ENCODE measurements at places on chromosomes 13 and 19.

DNA sequence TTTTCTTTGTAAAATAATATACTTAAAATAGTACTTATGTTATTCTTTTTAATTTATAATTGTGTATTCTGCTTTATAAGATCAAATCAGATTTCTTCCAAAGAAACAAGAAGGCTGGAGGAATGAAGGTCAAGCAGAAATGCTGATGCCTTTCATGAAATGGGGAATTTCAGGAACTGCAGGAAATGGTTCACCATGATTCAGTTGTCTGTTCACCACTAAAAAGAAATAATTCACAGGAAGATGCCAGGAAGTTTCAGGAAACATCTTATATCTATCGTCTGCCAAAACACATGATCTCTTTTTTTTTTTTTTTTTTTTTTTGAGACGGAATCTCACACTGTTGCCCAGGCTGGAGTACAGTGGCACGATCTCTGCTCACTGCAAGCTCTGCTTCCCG lies 15.7 kb upstream of the SCEL start:
- DNase-seq = no peak

DNA sequence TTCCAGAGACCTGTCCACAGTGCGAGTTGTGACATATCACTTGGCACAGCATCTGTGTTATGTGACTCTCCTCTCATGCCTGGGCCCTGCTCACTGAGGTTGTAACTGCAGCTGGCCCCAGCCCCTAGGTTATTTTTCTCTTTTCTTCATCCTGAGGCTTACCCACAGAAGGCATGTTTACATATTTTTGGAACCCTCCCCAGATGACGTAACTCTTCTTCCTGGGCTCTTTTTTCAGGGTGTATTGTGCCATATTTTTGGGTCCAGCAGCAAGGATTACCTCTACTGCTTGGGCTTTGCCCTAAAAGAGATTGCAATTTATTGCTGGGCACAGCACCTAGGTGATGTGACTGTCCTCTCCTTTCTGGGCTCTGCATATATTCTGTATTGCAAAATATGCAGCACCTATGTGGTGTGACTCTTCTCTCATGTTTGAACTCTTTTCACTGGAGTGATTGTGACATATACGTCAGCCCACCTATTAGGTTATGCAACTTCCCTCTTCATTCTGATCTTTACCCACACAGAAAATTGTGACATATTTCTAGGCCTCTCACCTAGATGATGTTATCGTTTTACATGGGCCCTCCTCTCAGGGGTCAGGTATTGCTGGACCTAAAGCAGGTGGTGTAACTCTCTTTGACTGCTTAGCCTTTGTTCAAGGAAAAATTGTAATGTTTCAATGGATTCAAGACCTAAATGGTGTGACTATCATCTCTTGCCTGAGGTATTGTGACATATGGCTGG lies 64.5 kb upstream of the ZNF724 start:
- DNase-seq = no peak

GRCh38 chr13:50401049-50401505 lies 385.8 kb downstream of the KCNRG start:
- no peak for DNase-seq

- DNase-seq = no peak
Observed at GRCh38 chr13:112246731-112247470, 129.3 kb upstream of the SPACA7 start.

GRCh38 chr13:23323946-23324709 lies 109.4 kb downstream of the SACS start:
- no peak for DNase-seq

DNA sequence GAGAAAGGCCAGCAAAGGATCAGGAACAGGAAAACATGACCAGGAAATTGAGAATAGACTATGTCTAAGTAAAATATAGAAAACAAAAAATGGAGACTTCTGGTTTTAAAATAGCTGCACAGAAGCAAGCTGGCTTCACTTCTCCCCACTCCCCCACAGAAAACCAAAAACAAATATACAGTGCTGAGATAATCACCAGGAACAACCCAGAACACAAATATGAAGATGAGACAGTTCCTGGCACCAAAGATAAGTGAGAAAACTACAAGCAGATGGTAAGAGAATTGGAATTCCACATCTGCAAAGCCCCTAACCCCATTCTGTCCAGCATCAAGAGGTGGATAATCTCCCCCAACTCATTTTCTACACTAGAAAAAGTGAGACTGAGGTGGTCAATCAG lies 397.7 kb downstream of the SUCLA2 start:
- DNase-seq = no peak

- DNase-seq = no peak
Observed at GRCh38 chr13:112622375-112622774, 34.4 kb upstream of the TUBGCP3 start.

DNA sequence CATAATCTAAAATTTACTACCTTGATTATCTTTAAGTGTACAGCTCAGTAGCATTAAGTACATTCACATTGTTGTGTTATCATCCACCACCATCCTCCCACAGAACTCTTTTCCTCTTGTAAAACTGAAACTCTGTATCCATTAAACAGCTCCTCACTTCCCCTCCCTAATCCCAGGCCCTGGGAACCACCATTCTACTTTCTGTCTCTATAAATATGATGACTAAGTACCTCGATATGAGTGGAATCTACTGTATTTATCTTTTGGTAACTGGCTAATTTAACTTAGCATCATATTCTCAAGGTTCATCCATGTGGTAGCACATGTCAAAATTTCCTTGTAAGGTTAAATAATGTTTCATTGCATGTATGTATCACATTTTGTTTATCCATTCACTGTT lies 49.0 kb upstream of the POMP start:
- no peak for DNase-seq

GRCh38 chr19:51466723-51467122 lies 8.5 kb upstream of the SIGLEC8 start:
- DNase-seq = no peak

DNA sequence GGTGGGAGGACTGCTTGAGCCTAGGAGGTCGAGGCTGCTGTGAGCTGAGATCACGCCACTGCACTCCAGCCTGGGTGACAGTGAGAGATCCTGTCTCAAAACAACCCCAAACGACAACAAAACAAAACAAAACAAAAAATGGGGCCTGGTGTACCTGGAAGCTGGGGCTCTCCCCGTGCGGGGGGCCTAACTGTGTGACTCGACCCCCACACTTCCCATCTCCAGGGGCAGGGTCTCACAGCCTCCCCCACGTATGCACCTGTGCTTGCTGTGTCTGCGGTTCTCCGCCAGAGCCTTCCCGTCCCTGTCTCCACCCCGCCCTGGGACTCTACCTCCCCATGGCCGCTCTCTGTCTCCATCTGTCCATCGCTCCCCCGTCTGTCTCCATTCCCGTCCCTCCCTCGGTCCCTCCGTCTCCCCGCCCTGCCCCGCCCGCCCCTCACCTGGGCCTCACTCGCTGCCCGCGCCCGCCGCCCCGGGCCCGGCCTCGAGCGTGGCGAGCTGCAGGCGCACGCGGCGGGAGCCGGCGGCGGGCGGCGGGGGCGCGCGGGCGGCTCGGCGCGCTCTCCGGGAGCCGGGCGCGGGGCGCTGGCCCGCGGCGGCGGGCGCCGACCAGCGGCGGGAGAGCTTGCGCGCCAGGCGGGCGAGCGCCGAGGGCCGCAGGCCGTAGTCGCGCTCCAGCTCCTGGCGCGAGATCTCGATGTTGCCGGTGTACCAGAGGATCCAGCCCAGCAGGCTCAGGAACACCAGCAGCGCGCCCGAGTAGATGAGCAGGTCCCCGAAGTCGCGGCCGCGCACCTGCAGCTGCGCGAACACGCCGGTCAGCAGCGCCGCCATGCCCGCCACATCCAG lies 587 bp downstream of the TMEM238 start:
- no peak for DNase-seq

DNA sequence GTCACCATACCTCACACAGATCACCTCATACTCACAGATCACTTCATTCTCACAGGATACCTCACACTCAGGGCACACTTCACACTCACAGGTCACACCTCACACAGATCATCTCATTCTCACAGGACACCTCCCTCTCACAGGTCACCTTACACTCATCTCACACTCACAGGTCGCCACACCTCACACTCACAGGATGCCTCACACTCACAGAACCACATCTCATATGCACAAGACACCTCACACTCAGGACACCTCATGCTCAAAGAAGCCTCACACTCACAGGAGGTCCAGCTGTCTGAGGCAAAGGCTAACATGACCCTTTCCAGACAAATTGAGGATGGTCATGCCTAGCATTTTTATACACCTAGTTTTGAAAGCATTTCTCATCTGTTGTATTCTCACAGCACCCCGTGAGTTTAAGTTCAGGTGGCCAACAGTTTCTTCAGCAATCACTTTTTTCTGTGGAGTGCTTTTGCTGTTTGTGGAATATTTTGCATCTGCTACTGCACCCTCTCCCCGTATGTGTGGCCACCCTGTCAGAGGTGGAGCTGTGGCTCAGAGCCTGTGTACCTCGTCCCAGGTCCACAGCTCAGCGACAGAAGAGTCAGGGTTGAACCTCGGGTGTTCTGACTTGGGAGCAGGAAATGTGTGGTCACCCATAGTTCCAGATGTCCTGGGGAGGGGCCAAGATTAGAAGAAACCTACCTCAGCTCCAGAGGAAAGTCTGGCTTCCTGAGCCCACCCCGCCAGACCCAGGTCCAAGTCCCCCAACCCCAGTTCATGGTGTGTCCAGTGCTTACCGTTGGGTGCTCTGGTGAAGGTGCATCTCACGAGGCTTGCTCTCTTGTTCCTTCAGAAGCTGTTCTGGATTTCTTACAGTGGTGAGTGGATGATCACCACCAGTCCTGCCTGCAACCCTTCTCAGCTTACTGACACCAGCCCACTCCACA lies 7.6 kb downstream of the F7 start:
- DNase-seq = no peak

DNA sequence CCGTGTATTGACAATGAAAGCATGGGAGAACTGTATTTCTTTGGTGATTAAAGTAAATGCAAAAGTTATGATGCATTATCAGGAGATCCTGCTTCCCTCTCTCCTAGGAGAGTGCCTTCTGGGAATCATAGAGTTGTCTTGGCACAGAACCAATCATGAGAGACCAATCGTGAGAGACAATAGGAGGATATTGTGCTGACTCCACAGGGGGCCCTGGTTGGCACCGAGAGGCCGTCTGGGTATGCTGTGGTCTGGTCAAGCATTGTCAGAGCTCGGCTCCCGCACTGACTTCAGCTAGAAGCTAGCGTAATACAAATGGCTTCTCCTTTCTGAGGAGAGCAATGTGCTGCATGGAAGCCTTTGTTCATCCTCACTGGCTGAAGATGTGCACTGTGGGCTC lies 131.5 kb upstream of the GJB6 start:
- DNase-seq = no peak

- no peak for DNase-seq
Observed at GRCh38 chr13:52837850-52838249, 10.6 kb downstream of the PCDH8 start.

DNA sequence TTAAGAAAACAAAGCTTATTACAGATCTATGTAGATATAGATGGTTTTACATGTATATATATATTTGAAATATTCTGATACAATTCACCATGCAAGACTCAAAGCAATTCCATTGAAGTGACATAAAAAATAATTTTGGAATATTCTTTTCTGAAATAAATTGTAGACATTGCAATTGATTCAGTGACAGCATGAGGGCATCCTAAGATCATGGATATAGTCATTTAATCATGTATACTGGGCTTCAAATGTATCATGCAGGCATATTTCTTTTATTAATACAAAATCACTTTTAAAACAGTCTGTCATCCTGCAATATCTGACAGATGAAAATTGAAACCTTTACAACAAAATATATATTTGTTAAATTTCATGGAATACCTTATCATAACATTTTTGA lies 286.7 kb upstream of the SLITRK6 start:
- DNase-seq = no peak

DNA sequence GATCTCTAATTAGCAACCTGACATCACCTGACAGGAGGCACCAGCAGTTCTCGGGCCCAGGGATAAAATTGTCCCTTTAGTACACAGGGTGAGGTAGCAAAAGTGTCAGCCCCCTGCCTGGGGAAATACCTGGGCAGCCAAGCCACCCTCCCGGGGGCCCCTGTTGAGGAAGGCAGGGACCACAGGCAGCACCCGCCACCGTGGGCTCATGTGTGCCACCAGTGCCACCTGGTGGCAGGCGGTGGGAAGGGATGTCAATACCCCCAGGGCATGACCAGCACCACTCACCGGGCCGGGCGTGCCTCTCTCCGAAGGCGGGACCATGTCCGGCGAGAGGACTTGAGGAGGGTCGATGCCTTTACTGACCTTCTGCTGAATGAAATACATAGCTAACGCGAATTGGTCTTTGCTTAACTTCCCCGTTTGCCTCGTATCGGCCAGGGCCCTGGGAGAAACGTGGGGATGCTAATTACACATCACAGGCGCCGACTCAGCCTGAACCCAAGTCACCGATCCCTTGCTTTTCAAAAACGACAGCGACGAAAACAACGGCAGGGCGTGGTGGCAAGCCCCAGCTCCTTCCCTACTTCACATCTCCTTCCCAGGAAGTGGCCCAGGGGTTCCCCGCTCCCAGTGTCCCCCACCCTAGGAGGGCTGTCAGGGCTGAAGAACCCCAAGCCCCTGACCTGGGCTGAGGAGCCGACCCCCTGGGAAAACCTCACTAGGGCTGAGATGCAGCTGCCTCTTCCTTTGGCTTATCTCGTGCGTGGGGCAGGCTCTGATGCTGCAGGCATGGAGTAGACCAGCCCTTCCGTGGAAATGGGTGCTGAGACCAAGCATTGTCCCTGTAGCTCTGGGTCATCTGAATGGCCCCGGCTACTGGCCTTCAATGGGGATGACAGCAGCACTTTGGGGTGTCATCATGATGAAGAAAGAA lies 53.8 kb downstream of the EPS15L1 start:
- peak; percentile 17 for DNase-seq

DNA sequence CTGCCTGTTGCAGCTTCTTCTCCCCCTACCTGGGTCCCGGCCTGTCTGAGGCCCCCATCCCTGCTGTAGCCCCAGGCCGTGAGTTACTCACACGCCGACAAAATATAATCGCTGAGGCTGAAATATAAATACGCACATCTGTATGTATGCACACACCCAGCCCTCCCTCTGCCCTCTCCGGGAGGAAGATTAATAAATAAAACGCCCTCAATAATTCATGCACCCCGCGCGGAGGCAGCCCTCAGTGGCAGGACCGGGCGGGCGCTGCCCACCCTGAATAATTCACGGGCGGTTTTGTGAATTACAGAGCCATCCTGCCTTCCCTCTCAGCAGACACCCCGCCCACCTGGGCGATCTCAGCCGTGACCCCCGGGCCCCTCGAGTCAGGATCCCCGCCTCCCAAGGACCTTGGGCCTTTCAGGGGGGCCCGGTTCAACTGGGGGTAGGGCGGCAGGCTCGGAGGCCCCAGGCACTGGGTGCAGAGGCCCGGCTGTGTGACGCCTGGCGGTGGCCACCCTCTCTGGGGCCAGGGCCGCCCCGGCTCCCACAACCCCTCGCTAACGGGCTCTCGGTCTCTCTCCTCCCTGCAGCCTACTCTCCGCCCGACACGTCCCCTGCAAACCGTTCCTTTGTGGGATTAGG lies 24.2 kb downstream of the SMIM24 start:
- no peak for DNase-seq

- DNase-seq = no peak
Observed at GRCh38 chr19:927780-928401, 2.1 kb downstream of the ARID3A start.

DNA sequence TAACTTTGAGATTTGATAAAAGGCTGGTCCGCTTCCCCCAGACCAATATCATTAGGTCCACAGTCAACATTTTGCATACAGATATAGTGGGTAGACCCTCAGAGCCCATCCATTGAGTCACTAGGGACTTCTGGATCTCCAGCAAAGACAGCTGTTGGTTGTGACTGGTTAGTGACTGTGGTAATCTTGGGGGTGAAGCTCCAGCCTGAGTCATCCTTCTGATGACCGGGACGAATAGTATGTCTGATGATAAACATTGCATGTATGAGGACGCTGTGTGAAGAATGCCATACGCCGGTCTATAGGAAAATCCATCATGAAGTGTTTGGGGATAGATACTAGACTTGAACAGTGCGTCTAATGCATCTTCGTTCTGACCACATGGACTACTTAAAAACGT lies 307.0 kb downstream of the UQCRFS1 start:
- DNase-seq = no peak

All from activated CD8-positive, alpha-beta memory T cell treated with anti-CD3 and anti-CD28 coated beads for 4 hours (primary cell).